Kidney epithelial cell (primary cell): ENCODE measurements at places on chromosomes 16 and 17. TPM values are rescaled to one million over a fixed set of nuclear protein-coding genes. Genes with fewer than 3 reads are reported as not detected.

MYH1 gene
- not detected in 2 replicates for total RNA-seq

ZNF385C gene
- 0.04 and 0.34 TPM in 2 replicates for total RNA-seq

CCL11 gene
- not detected in 2 replicates for total RNA-seq

MYO1D gene
- 95.5 and 98.1 TPM in 2 replicates for total RNA-seq

NPIPB9 gene
- 0.68 and 2.7 TPM in 2 replicates for total RNA-seq

STRADA gene
- 17.2 and 18.6 TPM in 2 replicates for total RNA-seq

ABCC3 gene
- 0.82 and 1.3 TPM in 2 replicates for total RNA-seq

KRTAP2-3 gene
- total RNA-seq = 4.3 and 5.2 TPM in 2 replicates

KRT32 gene
- not detected in 2 replicates for total RNA-seq

UTS2R gene
- total RNA-seq = not detected in 2 replicates

TAT gene
- 0.07 TPM in 1 of 2 replicates, not detected in the other for total RNA-seq

SULT1A3 gene
- 2.2 and 6.3 TPM in 2 replicates for total RNA-seq

KRTAP1-1 gene
- total RNA-seq = not detected in 2 replicates

CA5A gene
- not detected in 2 replicates for total RNA-seq
